Spleen (tissue), 13 donors: ENCODE measurements at places on chromosomes 11 and 22.

- no peaks in the 10 kb centered on the region for H3K4me1 ChIP-seq
- no peak overlapping the region for H3K27ac ChIP-seq
- H3K4me3 ChIP-seq, result no peak overlapping the region
- DNase-seq, result no peak
Observed at GRCh38 chr11:131614631-131615030, 244.2 kb downstream of the NTM start.

- DNase-seq, result peak; percentile 84
- peaks cover 34% of the 10 kb centered on the region for H3K4me1 ChIP-seq
- H3K27me3 ChIP-seq, result no peaks in the 10 kb centered on the region
- peak overlapping the region; percentile 75 for H3K4me3 ChIP-seq
- peak overlapping the region; percentile 98 for H3K27ac ChIP-seq
Observed at GRCh38 chr11:64224891-64225607, 937 bp downstream of the TRPT1 start.

DNA sequence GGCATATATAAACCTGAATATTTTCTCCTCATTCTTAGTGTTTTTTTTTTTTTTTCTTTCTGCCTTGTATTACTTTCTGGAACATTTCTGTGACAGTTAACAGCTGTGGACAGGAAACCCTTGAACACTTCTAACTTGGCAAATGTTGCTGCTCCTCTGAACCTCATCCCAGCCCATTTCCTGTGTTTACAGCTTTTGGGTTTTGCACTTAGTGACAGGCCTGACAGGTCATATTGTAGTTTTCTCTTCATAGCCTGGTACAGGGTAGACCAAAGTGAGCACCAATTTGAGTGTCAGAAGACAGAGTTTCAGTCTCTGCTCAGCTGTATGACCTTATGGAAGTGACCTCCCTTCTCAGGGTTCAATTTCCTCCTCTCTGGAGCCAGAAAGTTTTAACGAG is 91.6 kb downstream of the STIM1 start:
- no peaks in the 10 kb centered on the region for H3K27me3 ChIP-seq
- H3K4me1 ChIP-seq, result peaks cover 100% of the 10 kb centered on the region
- H3K36me3 ChIP-seq, result no peaks in the 10 kb centered on the region

DNA sequence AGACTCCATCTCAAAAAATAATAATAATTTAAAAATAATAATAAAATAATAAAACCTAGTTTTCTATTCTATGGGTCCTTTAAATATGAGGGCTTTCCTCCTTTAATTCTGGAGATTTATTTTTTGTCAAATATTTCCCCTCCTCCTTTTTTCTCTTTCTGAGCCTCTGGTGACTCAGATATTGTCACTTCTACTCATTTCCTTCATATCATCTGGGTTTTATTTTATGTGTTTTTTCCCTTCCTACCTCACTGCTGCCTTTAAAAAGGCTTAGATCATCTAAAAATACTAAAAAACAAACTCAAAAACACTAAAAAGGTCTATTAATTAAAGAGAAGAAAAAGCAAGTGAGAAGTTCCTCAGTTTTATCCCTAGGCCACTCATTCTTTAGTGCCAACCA is 138.9 kb downstream of the SPON1 start:
- H3K27me3 ChIP-seq, result no peaks in the 10 kb centered on the region
- no peak overlapping the region for H3K27ac ChIP-seq
- H3K36me3 ChIP-seq, result no peaks in the 10 kb centered on the region
- H3K4me3 ChIP-seq, result no peak overlapping the region
- no peak for DNase-seq
- no peaks in the 10 kb centered on the region for H3K4me1 ChIP-seq

GRCh38 chr22:26564181-26564580 is 25.8 kb downstream of the TPST2 start:
- no peak overlapping the region for H3K4me3 ChIP-seq
- no peaks in the 10 kb centered on the region for H3K27me3 ChIP-seq
- DNase-seq, result no peak
- H3K27ac ChIP-seq, result no peak overlapping the region
